ENCODE measurements at places on chromosomes 6 and 20.

DNA sequence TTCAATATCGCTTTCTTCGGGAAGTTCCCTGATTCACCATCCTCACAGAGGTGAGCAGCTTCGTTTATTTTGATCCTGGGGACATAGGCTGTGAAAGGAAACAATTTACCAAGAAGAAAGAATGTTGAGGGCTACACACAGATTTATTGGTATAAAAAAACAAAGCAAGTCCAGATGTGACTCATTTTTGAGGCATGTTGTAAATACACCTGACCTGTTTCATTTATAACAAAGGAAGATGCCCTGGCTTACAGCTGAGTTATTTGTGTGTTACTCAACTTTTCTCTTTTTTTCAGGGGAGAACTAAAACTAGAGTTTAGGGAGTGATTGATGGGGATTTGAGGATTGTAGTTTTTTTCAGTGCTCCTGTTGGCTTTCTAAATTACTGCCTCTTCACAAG lies 489.5 kb downstream of the CBLN4 start:
- no peak for DNase-seq

DNA sequence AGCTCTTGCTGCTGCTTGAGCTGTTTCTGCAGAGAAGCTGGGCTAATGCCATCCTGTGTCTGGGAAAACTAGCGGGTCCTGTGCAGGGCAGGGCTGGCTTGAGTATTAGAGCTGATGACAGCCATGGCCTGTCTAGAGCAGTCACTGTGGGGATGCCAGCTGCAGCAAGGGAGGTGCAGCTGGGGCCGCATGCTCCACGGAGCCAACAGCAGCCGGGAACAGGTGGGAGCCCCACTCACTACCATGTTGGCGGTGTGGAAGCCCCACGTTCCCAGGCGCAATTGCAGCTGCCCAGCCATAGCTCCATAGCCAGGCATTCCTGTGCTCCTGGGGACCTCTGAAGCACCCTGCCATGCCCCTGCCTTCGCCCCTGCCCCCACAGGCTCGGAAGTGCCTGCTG lies 212.9 kb downstream of the TFAP2C start:
- no peak for DNase-seq

GRCh38 chr6:92538926-92539325 lies 880.4 kb downstream of the EPHA7 start:
- no peak for DNase-seq

- DNase-seq, result no peak
Measured at GRCh38 chr20:31680286-31681127, 42.2 kb downstream of the BCL2L1 start.

- no peak for DNase-seq
Measured at GRCh38 chr20:43870484-43870883, 44.2 kb upstream of the TOX2 start.

GRCh38 chr6:88574031-88574430 lies 389.4 kb downstream of the RNGTT start:
- no peak for DNase-seq

Data from GOT3 (cell line).